ENCODE measurements at places on chromosomes 4 and X.

DNA sequence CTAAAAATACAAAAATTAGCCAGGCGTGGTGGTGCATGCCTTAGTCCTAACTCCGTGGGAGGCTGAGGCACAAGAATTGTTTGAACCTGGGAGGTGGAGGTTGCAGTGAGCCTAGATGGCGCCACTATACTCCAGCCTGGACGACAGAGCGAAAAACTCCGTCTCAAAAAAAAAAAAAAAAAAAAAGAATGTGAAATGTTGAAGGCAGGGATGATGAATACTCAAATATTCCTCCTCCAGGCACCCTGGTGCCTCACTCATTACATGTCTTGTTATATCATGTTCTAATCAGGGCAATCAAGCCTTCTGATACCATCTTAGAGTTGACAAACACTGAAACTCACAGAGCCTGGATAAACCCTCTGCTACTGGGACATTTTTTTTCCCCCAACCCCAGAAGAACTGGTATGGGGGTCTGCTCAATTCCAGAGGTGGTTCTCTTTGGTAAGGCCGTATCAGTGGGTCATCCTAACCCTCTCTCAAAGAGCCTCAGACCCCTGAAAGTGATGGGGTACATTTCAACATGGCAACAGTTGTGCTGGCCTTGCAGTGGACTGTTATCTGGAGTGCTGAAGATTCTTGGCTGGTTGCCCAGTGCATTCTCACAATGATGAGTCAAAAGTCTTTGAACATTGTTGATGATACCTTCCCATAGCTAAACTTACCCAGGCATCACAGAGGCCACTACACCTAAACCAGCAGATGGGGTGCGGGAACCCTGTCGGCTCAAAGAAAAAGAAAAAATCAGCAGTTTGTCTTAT lies 2.4 kb upstream of the SH3KBP1 start:
- DNase-seq: no peak

DNA sequence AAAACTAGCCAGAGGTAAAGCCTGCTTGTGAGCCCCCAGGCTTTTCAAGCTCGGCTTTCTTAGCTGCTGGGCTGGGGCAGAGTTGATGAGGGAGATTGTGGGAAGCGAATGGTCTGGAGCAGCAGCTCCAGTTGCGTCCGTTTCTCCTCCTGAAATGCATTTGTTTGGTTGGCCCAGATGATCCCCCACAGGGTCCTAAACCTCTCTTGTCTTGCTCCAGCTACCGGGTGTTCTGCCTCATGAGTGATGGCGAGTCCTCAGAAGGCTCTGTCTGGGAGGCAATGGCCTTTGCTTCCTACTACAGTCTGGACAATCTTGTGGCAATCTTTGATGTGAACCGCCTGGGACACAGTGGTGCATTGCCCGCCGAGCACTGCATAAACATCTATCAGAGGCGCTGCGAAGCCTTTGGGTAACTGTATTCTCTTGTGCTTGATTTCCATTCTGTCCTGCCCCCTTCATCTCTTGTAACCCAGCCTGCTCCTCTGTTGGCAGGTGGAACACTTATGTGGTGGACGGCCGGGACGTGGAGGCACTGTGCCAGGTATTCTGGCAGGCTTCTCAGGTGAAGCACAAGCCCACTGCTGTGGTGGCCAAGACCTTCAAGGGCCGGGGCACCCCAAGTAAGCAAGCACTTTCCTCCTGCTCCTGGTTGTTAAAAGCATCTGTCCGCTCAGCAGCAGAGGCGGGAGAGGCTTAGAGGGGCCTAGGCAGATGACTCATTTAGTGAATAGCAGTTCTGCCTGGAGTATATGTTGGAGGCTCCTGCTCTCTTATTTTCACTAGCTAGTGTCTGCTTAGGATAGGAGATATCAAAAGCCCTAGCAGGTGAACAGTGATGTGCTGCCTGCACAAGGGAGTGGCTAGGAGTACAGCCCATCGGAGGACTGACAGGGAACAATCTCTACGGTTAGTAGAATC lies 15.3 kb downstream of the TKTL1 start:
- DNase-seq: no peak

GRCh38 chr4:150238591-150238990 lies 160.3 kb downstream of the DCLK2 start:
- no peak for DNase-seq

GRCh38 chr4:26178854-26179253 lies 142.0 kb upstream of the RBPJ start:
- no peak for DNase-seq

DNA sequence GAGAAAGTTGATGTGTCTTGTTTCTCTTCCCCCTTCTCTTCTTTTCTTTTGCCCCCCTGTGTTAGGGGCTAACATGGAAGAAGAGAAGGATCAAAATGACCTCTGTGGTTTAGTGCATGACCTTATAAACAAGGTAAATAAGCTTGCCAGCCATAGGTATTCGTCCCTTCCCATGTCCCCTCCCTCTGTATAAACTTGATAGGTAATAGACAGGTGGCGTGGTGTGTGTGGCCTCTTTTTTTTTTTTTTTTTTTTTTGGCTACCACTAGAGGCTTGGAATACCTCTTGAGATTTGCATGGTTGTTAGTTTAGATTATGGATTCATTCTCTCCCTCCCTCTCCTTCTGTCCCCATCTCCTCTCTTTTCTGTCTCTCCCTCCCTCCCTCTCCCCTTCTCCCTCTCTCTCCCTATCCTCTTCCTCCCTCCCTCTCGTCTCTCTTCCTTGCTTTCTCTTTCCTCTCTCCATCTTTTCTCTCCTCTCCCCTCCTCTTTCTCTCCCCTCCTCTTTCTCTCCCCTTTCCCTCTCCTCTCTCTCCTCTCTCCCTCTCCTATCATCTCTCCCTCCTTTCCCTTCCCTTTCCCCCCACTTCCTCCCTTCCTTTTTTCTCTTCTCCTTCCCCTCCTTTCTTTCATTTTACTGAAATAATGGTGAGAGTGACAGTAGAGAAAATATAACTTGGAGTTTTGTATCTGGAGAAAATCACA lies 134.4 kb downstream of the AFF1 start:
- no peak for DNase-seq

DNA sequence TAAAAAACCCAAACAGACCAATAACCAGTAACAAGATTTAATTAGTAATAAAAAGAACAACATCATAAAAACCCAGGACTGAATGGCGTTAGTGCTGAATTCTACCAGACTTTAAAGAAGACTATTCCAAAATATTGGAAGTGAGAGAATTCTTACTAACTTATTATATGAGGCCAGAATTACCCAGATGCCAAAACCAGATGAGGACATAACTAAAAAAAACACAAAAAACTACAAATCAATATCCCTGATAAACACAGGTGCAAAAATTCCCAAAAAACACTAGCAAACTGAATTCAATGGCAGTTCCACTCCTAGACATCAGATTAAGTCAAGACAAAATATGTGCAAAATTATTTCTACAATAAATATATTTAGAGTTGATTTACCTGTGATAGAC lies 400.1 kb upstream of the PABPC4L start:
- no peak for DNase-seq

DNA sequence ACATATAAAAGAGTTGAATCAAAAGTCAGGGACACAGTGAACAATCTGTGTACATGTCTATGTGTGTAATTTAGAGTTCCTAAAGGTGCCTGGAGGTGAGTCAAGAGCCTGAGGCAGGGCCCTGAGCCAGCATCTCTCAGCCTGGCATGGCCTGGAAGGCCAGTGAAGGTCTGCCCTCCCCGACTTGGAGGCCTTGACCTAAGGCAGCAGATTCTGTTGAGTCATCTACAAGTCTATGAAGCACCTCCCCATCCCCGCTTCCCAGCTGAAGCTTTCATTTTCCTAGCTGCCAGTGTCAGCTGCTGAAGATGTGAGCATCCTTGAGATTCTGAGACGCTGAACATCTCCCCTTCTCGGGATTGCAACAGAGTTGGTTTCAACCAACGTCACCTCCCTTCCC lies 583.9 kb downstream of the BCOR start:
- DNase-seq: no peak

- no peak for DNase-seq
Measured at GRCh38 chr4:138055890-138056289, 186.3 kb downstream of the SLC7A11 start.

DNA sequence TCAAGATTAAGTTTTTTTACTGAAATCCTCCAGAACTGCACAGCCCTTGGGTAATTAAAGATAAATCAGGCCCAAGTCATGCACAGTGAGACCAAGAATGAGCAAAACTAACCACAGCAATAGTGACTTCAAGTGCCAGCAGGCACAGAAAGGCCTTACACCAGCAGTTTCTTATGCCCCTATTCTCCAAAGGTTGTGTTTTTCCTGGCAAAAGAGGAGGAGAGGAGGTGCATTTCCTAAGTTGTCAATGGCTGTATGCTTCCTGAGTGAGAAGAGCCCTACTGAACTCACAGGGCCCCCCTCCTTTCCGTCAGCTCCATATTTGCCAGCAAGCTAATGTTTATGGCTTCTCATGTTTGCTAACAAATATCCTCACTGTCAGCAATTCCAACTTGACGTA lies 418.7 kb upstream of the INTU start:
- no peak for DNase-seq

DNA sequence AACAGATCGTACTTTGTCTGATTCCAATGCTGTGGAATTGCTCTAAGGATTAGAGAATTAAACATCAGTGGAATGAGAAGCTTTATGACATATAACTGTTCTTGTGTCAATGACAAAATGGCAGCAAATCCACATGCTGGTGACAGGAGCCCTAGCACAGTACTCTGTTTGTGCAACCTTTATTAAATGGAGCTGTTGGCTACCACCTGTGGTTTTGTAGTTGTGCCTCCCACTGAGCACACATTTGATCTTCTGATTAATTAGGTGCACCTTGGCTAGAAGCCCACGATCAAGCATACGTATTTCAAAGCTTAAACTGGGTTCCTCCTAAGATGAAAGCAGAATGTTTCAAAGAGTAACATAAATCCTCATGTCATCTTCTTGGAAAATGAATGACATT lies 394.0 kb upstream of the IGFBP7 start:
- DNase-seq: no peak

- DNase-seq: no peak
Measured at GRCh38 chrX:70332600-70332999, 42.7 kb downstream of the KIF4A start.

- no peak for DNase-seq
Measured at GRCh38 chrX:20313899-20314298, 47.2 kb upstream of the RPS6KA3 start.

GRCh38 chr4:38664706-38665401 lies 855 bp downstream of the KLF3 start:
- peak; percentile 82 for DNase-seq

GRCh38 chr4:45147866-45148265 lies 421.5 kb upstream of the GNPDA2 start:
- DNase-seq: no peak

DNA sequence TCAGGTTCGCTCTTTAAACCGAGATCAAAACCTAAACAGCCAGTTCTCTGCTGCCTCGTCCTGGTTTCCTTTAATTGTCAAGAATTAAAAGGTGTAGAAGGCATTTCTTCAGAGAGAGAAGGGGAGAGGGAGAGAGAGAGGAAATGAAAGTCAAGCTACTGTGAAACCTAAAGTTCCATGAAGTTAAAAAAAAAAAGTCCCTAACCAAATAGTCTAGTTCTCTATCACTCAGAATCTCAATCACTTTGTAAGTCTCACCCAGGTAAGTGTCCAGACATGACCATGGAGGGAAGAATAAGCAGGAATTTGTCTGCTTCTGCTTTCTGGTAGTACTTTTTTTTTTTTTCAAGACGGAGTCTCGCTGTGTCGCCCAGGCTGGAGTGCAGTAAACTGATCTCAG lies 18.8 kb upstream of the SMIM14 start:
- DNase-seq: no peak

GRCh38 chr4:43348591-43348990 lies 456.1 kb downstream of the GRXCR1 start:
- DNase-seq: no peak

DNA sequence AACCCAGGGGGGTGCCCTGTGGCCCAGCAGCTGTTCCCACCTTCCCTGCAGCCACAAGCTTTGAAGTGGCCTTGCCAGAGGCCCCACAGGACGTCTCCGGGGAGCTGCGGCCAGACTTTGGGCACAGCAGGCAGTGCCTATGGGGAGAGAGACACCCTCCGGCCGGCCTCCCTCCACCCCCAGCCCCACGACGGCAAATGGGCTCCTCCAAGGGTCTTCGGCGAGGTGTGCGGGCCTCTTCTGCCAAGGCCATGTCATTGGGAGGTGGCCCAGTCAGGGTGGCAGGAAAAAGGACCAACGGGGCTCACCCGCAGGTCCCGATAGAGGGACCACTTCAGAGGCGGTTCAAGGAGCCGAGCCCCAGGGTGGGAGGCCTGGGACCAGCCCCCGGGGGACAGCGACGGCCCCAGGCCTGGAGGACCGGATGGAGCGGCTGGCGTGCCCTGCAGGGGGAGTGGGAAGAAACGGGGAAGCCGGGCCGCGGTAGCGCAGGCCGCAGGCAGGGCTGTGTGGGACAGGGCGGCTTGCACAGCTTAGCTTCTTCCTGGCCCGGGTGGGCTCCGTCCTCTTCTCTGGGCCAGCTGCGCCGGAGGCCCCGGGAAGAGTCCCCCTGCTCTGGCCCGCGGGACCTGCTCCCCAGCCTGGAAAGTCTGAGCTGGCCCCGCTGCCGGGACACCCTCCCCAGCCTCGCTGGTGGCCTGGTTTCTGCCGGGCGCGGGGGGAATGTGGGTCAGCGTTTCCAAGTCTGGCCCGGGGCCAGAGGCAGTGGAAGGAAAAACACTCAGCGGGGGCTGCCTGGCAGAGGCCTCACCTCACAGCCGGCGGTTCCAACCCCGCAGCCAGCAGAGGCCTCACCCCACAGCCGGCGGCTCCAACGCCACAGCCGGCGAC lies 21.9 kb upstream of the SPON2 start:
- DNase-seq: peak; percentile 87

GRCh38 chr4:6233929-6234328 lies 33.6 kb upstream of the JAKMIP1 start:
- DNase-seq: no peak

DNA sequence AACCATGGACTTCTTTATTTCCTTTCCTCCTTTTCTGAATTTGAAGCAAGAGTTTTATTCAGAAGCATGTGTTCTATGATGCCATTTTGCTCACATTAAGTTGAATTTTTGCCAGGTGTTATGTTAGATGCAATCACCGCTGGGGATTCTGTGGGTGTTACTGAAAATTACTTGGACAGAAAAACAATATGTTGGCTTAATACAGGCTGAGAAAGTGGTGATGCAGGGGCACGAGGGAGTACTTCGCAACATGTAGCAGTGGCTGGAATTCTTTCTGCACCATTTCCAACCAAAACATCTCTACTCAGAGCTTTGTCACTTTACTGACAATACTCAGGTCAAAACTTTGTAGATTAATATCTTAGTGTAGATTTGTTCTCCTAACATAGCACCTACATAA lies 109.2 kb upstream of the PCDH18 start:
- no peak for DNase-seq

DNA sequence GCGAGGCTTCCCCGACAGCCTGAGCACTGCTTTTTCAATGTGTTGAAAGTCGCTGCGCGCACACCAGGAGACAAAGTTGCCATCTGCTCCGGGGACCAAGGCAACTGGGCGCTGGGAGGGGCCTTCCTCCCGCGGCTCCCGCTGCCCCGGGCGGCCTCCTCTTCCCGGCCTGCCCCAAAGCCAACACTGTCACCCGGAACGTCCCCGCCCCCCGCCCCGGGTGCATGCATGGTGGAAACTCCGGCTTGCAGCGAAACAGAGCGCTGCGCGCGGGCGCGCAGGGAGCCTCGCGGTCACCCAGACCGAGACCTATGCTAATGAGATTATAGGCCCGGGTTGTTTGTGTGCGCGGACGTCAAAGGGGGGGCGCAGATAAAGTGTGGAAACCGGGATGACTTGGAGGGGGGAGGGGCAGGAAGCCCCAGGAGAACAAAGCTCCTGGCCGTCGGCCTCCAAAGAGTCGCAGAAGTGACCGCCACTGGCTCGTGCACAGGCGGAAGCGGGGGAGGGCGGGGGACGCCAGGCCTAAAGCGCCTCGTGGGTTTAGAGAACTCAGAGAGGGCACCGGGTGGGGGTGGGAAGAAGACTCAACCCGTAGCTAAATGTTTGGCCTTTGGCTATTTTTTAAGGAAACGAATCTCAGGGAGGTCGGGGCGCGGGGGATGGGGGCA lies 88.8 kb downstream of the BCOR start:
- peak; percentile 84 for DNase-seq
